ENCODE measurements at places on chromosomes 13 and 19.

DNA sequence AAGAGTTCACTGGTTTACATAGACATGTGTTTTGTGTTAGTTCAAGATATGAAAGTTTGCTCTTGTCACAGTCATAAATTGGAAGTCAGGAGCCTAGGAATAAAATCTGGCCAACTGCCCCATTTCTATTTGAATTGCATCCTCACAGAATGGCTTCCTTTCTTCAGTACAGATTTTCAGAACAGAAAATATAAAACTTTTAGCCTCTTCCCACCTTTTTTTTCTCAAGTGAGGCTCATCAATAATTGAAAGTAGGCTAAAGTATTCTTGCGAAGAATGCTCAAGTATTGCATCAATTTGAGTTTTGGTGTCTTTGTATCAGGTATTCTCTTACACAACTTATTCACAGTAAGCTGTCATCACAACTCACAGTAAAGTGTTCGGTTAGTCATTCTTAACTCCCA, 802.7 kb downstream of the PCDH9 start:
- DNase-seq, result no peak

GRCh38 chr13:73522937-73523336, 464.1 kb downstream of the KLF5 start:
- DNase-seq, result no peak

- no peak for DNase-seq
Observed at GRCh38 chr13:48402325-48402932, 10.5 kb downstream of the LPAR6 start.

- DNase-seq, result no peak
Observed at GRCh38 chr19:22026687-22027086, 15.9 kb upstream of the ZNF208 start.

GRCh38 chr13:74682746-74683145, 548.5 kb upstream of the KLF12 start:
- DNase-seq, result no peak

DNA sequence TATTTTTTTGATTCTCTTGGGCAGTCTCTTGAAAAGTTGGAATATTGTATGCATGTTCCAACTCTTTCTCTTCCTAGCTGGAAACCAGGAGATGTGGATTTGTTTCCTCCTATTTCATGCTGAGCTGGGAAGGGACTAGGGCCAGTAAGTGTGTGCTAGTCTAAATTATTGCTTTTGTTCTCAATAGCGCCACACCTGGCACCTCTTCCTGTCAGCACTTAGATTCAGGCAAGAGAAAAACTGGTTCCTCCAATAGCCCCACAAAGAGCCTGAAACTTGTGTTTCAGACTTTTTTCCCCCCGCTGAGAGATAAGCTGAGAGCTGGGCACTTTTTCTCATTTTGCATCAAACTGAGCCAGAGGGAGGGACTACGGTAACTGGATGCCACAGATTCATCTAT, 353.4 kb downstream of the OLFM4 start:
- peak; percentile 34 for DNase-seq

DNA sequence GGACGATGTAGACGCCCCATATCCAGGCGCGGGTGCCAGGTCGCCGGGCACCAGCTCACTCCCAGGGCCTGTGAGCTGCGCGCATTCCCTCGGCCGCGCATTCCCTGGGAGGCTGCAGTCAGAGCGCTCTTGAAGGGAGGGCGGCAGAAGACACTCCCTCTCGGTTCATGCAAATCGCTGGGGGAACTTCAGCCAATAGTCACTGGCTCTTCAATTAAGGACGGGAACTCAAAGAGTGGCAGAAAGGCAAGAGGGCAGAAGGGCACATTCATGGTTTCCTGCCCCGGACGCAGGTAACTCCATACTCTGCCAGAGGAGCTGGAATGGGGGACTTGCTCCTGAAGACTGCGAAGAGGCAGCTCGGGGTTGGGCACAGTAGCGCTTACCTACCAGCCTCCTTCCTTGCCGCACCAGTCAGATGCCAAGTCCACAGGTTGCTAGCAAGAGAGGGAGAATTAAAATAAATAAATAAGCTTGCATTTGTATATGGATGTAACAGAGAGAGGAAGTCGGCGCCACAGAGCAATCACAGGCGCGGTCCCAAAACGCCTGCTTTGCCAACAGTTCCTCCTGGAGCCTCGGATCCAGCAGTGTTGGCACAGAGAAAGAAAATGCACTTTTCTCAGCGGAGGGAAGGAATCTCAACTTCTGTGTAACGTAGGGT, 459 bp downstream of the PCDH20 start:
- peak; percentile 88 for DNase-seq
